ENCODE measurements at places on chromosomes 6 and 20.

GRCh38 chr20:17613328-17614175 lies 43.7 kb downstream of the DSTN start:
- no peak for DNase-seq

- DNase-seq = no peak
These were observed 2.3 kb downstream of the TOX2 start for GRCh38 chr20:43916881-43917371.

DNA sequence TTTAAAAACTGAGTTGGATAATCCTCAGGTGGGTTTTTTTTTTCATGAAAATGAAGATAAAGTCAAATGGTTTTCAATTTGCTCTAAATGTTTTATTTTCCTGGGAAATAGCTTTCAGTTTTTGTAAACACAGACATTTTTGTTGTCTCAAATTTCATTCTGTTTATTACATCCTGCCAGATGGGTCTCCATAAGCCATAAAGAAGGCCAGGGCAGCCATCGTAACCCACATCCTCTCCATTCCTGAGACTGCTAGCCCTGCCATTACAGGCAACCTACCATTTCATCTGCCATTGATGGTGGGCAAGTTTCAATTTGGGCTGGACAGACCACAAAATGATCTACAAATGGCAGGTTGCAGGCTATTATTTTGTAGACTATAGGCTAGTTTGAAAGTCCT lies 60.8 kb downstream of the BTBD3 start:
- no peak for DNase-seq

GRCh38 chr6:170211404-170212025 lies 79.4 kb downstream of the DLL1 start:
- DNase-seq = no peak

DNA sequence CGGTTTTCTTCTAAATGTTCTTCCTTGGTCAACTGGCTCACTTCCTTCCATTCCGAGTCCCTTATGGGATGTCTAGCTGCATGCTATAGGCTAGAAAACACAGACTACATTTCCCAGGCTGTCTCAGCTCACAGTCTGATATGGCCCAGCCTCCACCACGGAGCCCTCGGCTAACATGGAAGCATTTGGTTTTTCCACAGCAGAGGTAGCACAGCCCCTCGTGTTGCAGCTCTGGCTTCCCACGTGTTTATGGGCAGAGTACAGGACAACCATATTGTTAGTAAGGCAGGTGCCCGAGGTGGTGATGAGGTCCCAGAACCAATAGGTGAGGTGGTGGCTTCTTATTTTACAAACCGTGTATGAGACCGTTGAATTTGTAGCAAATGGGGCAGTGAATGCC lies 8.7 kb downstream of the GPLD1 start:
- no peak for DNase-seq

DNA sequence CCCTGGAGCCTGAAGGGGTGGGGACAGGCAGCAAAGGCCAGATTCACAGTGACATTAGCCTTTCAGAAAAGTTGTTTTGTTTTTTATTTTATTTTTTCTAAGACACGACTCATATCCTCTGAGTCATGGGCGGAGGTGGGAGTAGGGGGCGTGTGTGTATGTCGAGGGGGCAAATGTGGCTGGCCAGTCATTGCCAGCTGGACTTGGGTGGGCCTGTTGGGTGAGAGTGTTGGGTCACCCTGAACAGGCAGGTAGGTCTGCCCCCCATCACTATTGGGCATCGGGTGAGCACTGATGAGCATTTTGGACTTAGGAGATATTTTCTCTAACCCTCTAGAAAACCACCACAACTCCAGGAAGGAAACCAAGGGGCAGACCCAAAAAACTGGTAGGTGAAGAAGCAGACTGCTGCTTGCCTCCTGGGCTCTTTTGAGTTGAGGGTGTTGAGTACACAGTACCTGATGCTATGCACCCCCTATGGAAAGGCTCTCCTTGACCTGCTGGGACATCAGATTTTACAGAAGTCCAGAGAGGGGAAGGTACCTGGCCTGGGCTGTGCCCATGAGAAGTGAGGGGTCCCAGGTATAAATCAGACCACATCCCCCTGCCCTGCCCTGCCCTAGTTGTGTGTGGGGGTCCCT lies 5.6 kb downstream of the SMIM29 start:
- no peak for DNase-seq

- DNase-seq = no peak
These were observed 124.9 kb upstream of the TMEM170B start for GRCh38 chr6:11412616-11413015.

DNA sequence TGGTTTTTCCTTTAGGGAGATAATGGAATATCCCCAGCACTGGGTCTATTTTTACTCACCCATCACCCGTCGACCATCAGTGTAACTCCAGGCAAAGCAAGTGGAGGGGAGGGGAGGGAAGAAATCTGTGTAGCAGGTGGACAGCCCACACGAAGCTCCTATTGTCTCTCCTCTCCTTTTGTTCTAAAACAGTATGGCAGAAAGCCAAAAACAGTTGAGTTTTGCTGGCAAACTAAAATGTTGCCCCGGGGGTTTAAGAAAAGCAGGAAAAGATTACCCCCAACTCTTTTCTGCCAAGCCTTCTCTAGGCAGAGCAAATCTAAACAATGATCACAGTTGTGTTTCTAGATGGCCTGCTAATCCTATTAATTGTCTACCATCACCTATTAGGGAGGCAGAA lies 89.7 kb downstream of the PREP start:
- no peak for DNase-seq

DNA sequence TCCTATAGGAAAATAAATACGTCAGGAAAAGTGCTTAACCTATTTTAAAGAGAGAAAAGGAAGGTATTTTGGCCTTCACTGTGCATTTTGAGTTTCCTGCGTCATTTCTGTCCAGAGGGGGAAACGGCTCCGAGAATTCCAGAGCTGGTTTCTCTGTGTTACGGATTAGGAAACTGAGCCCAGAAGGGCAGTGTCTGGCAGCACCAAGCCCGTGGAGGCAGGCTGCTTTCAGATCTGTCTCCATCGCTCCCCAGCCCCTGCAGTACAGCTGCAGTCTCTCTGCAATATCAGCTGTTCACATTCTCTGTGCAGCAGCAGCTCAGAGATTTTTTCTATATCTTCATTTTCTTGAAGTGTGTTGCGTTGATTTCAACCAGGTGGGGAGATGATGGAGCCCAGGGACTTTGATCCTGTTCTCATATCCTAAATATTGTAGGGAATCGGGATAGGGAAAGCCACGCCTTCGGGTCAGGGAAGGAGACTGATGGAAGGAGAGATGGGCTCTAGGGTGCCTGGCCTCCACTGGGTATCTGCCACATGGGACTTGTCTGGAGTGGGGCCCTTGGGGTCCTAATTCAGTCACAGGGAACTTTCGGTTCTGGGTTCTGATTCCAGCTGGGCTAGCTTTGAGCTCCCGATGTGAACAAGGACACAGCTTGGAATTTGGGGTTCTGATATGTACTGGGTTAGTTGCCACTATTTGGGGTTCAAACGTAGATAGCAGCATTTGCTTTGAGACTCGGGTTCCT lies 2.8 kb downstream of the ANKRD60 start:
- DNase-seq = no peak

DNA sequence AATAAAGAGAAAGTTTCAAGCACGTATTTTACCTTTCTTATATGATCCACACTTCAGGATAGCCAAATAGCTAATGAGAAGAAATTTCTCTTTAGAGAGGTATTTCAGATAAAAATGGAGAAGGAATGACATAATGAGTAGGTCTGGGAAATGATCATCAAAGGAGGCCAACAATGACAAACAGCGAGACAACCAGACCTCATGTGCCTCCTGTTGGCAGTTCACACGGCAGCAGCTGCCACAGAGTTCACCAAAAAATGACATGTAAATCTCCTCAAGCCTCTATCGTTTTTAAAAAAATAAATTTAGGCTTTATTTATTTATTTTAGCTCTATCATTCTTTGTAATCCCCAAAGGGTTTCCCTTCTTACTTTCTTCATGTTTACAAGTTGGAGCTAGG lies 47.7 kb downstream of the SLC2A12 start:
- DNase-seq = peak; percentile 31

DNA sequence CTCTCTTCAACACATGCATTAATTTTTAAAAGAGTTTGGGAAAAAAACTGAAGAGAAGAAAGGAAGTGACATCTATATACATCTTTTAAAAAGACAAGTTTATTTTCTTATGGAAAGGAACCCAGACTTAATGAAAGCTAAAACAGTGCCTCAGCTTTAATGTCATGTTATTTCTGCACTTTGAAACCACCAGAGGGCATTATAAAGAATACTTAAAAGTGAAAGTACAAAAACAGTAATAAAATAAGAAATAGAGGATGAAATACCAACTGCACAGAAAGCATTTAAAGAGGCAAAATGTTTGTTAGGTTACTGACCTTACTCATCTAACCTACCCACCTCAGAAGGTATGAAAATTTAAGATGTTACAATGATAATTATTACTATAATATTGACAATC lies 98.8 kb downstream of the HUS1B start:
- no peak for DNase-seq

DNA sequence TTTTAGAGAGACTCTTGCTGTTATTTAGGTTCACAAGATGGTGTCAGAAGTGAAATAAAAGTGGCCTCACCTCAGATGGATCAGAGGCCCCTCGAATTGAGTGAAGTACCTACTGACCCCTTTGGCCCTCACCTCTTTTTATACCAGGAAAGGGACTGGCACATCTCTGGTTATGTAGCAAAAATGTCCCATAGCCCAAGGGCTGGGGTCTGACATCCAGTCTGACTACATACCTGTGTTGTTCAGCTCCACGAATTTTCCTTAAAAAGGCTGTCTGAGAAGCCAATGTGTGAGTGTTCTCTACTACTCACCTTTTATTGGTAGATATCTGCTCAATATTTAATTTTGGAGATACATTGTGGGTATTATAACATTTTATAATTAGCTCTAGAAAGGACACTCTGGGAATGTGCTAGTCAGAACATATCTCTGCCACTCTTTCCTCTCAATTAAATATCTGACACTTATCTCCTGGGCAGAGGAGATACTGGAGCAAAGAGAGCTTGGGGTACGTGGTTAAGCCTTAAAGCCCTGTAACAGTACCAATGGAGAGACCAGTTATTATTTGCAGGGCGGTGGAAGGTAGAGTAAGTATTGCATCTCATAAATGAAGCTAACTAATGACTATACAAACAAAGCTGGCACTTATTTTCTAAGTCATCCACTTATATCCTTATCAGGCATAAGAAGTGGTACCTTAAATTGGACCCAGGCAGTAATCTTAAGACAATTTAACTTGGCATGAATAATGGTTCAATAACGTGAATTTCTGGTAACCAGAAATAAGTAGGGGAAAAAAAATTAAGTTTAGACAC lies 20.0 kb upstream of the IL22RA2 start:
- no peak for DNase-seq

- no peak for DNase-seq
These were observed 3.6 kb downstream of the NT5E start for GRCh38 chr6:85453490-85453889.

GRCh38 chr6:151179321-151179720 lies 60.4 kb upstream of the AKAP12 start:
- no peak for DNase-seq

GRCh38 chr20:33673114-33673409 lies 1.2 kb downstream of the NECAB3 start:
- no peak for DNase-seq

DNA sequence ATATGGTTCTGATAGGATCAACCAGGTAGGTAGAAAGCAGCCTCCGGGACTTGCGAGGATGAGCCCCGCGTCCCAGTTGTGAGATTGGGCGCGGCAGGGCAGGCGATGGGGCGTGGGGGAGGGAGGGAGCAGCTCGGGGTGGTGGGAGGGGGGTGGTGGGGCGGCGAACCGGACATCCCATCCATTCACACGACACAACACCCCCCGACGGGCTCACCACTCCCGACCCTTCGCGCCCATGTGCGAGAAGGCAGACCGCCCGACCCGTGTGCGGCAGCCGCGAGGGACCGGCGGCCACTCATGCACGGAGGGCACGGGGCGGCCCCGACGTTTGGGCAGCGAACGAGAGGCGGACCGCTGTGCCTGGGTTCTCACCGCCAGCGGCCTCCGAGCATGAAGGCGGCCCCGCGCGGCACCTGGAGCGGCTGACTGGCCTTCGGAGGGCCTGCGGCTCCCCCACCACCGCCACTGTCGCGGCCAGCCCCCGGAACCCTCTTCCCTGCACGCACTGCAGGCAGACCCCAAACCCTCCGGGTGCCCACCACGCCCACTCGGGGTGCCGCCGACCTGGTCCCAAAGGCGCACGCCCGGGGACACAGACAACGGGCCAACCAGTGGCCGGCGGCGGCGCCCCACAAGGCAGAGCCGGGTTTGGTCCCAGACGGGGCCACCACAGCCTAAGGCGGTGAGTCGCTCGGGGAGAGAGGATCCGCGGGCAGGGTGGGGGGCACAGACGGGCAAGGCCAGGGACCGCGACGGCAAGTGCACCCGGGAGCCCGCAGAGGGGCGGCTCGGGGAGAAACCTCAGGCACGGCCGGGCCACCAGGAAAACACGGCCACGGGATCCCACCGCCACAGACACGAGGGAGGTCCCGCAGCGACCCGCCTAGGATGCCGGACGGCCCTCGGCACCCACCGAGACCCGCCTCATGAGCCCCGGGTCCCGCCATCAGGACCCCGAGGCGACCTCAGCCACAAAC lies 769.2 kb upstream of the DEFB115 start:
- DNase-seq = no peak

DNA sequence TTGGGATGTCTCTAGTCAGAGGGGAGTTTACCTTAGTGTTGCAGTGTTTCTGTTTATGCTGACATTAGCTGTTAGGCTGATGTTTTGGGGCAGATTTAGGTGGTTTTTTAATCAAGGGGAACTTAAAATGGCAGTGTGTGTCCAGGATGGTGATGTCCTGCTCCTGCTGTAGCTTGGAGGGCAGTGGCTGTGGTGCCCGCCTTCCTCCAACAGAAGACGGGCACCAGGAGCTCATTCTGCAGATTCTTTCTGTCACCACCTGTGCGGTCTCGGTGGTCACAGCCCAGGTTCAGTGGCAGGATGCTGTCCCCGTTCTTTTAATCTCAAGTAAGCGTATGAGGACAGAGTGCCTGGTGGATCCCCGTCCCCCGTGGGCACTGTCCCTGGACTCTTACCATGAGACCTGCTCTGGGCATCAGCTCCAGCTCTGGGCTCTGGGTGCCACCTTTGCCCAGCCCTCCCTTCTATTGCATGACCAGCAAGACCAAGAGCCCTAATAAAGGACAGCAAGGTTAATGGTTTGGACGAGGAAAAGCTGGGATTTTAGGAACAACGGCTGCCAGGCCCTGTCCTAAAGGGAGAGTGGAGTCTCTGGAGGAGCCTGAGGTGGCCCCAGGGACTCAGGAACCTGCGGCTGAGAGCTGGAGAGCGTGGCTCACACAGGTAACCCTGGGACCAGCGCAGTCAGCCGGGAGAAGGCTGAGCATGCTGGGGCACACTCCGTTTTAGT lies 217.3 kb downstream of the ERMARD start:
- DNase-seq = no peak

GRCh38 chr20:24406750-24407149 lies 62.7 kb upstream of the SYNDIG1 start:
- DNase-seq = no peak

- no peak for DNase-seq
These were observed 36.8 kb upstream of the DDR1 start for GRCh38 chr6:30847421-30847970.

DNA sequence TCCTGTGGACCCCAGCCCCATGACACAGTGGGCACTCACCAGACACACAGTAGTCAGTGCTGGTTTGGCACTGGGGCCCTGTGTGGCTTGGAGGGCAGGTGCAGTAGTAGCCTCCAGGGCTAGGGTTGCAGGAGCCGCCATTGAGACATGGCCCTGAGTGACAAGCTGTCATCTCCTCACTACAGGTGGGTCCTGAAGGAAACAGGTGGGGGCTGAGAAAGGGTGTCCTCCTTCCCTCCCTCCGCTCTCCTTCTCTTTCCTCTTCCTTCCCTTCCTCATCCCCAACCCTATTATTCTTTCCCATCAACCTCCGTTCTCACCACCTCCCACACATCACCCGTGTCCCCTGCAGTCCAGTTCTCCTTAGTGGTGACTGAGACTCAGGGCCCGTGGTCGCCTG lies 10.2 kb downstream of the NOTCH4 start:
- no peak for DNase-seq
